ENCODE measurements at places on chromosomes 6 and 20. TPM values are rescaled to one million over a fixed set of nuclear protein-coding genes. Genes with fewer than 3 reads are reported as not detected.

DNA sequence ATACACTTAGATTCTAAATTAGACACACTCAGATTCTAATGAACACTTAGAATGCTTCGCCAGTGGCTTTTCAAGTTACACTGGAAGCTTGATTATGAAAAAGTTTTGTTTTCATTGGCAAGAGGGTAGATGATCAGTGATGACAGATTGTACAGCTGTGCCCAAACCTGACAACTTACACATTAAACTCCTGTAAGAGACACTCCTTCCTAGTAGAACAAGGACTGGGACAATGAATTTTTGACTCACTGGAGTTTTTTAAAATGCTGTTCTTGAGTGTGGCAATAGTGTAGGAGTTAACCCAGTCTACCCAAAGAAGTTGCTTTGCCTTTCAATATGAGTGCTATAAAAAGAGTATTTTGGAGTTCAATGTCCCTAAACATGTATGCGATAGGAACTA lies 140.8 kb downstream of the SLC16A10 start:
- H3K4me1 ChIP-seq, result no peaks in the 10 kb centered on the region
- H3K4me3 ChIP-seq, result no peak overlapping the region
- DNase-seq, result no peak
- H3K27me3 ChIP-seq, result no peaks in the 10 kb centered on the region

DNA sequence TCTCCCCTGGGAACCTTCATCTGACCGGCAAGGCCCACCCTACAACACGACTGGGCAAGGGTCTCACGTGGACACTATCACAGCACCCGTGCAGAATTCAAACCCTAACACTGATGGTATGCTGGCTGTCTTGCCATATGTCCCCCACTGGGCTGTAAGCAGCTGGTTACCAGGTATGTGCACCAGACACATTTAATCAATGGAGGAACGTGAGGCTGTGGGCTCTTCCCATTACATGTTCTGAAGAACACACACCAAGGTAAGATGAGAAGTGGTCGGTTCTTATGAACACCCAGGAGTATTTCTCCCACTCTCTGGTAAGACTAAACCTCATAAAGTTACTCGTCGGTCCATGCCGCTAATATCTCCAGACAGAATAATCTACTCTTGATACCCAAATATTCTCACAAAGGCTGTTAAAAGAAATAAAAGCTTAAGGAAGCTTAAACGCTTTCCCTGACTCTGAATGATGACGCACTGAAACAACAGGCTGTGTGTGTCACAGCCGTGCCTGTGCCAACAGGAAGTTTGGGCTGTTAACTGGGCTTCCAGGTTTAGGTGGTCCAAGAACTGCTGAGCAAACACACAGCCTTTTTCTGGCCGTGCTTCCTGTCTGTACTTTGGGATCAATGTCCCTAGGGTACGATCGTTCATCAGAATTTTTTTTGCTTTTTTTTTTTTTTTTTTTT lies 75.3 kb downstream of the SLC23A2 start:
- H3K27ac ChIP-seq, result no peak overlapping the region
- no peak for DNase-seq
- H3K27me3 ChIP-seq, result no peaks in the 10 kb centered on the region
- H3K4me3 ChIP-seq, result no peak overlapping the region
- H3K36me3 ChIP-seq, result peaks cover 2% of the 10 kb centered on the region

RSPO3 gene
- total RNA-seq, result not detected

DDX43 gene
- 0.16 TPM for total RNA-seq

- no peak overlapping the region for H3K27ac ChIP-seq
- H3K4me3 ChIP-seq, result no peak overlapping the region
- H3K27me3 ChIP-seq, result no peaks in the 10 kb centered on the region
- no peaks in the 10 kb centered on the region for H3K4me1 ChIP-seq
Measured at GRCh38 chr6:101458826-101459225, 65.3 kb downstream of the GRIK2 start.

DNA sequence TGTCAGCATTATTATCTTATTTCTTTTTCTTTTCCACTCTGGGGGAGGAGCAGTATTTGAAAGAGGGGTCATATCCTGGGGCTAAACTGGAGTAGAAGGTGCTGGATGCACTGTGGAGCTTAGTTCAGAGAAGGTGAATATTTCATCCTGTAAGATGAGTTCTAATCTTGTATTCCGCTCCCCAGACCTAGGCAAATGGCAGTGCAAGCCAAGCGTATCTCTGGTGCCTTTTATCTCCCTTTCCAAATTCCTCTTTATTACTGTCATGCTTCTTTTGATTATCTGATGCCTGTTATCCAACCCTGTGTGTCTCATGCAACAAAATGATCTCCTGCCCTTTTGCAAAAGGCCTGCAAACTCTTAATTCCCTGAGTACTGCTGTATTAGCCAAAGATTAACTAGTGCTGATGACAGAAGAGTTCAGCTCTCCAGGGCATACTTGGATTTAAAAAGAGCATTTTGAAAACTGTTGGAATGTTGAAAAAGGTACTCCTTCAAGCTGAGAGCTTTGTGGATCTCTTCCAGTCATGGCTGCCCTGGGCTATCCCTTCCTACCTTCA lies 138.0 kb downstream of the CARMIL1 start:
- H3K4me1 ChIP-seq, result peaks cover 26% of the 10 kb centered on the region
- H3K27me3 ChIP-seq, result no peaks in the 10 kb centered on the region
- DNase-seq, result no peak
- peaks cover 5% of the 10 kb centered on the region for H3K36me3 ChIP-seq

OLIG3 gene
- total RNA-seq, result 0.61 TPM

- no peaks in the 10 kb centered on the region for H3K4me1 ChIP-seq
- DNase-seq, result no peak
- H3K27me3 ChIP-seq, result no peaks in the 10 kb centered on the region
- H3K27ac ChIP-seq, result no peak overlapping the region
- H3K4me3 ChIP-seq, result no peak overlapping the region
Measured at GRCh38 chr20:7399575-7399974, 540.7 kb downstream of the HAO1 start.

- H3K4me3 ChIP-seq, result no peak overlapping the region
- no peak for DNase-seq
- H3K27ac ChIP-seq, result no peak overlapping the region
Measured at GRCh38 chr6:44524476-44525227, 137.1 kb downstream of the CDC5L start.

DNA sequence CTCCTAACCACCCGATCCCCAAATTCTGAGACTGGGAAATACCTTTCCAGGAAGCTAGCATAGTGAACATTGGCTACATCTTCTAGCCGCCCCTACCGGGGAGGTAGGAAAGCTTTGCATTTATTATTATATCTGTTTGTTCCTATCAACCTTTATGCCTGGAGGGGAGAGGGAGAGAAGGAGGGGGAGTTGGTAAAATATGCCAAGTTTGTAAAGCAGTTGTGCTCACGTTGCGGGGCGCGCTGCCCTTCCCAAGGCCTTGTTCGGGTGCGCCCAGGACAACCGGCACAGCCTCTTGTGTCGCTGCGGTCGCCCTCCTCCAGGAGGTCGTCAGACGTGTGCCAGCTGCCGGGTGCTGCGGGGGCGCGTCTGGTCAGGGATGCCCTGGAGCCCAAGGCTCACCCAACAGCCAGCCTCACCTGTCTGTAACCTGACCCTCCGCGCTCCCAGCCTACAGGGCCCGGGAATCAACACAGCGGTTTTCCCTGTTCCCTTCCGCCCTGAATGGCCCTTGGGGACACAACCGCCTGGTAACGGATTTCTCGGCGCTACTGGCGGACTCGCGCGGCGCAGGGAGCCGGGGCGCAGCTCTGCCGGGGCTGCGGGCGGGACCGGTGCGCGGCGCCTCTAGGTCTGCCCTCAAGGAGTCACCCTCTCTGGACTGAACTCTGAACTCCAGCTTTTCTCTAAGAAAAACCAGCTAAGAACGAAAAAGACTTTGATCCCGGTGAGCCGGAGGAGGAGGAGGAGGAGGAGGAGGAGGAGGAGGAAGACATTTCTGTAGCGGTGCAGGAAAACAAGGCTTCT lies 1.1 kb upstream of the OVOL2 start:
- H3K36me3 ChIP-seq, result no peaks in the 10 kb centered on the region
- H3K4me3 ChIP-seq, result no peak overlapping the region
- peaks cover 52% of the 10 kb centered on the region for H3K27me3 ChIP-seq
- DNase-seq, result no peak
- H3K4me1 ChIP-seq, result peaks cover 6% of the 10 kb centered on the region

DNA sequence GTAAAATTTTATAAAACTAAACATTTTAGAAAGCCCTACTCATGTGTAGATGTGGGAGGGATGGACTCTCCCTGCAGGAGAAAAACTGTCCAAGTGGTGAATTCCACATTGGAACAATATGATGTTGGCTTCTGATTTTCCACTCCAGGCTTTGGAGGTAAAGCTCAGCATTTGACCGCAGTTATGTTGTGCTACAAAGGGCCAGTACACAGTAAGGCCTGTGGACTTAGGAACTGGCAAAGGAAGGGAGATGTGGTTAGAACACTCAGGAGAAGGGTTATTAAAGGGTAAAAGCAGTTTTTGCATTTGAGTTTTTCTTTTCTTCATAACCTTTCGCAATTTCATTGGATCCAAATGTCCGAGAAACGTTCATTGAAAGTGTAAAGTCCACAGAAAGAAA lies 150.3 kb upstream of the SASH1 start:
- no peaks in the 10 kb centered on the region for H3K4me1 ChIP-seq
- H3K27me3 ChIP-seq, result peaks cover 33% of the 10 kb centered on the region
- H3K4me3 ChIP-seq, result no peak overlapping the region
- H3K27ac ChIP-seq, result no peak overlapping the region
- DNase-seq, result no peak

DNA sequence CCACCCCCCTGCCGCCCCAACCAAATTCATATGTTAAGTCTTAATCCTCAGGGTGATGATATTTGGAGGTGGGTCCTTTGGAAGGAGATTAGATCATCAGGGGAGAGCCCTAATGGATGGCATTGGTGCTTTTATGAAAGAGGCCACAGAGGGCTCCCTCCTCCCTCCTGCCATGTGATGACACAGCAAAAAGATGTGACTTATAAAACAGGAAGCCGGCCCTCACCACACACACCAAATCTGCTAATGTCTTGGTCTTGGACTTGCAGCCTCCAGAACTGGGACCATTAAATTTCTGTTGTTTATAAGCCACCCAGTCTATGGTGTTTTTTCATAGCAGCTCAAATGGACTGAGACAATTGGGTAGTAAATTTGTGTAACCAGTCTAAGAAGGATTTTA lies 176.3 kb downstream of the ADGRG6 start:
- no peaks in the 10 kb centered on the region for H3K27me3 ChIP-seq
- peaks cover 5% of the 10 kb centered on the region for H3K4me1 ChIP-seq
- H3K4me3 ChIP-seq, result no peak overlapping the region
- H3K36me3 ChIP-seq, result no peaks in the 10 kb centered on the region
- H3K27ac ChIP-seq, result no peak overlapping the region

- peaks cover 2% of the 10 kb centered on the region for H3K27me3 ChIP-seq
- no peaks in the 10 kb centered on the region for H3K36me3 ChIP-seq
- H3K4me3 ChIP-seq, result no peak overlapping the region
- no peak for DNase-seq
- no peaks in the 10 kb centered on the region for H3K4me1 ChIP-seq
Measured at GRCh38 chr6:163356743-163357142, 57.8 kb upstream of the QKI start.

- H3K36me3 ChIP-seq, result peaks cover 12% of the 10 kb centered on the region
- no peaks in the 10 kb centered on the region for H3K27me3 ChIP-seq
- no peak overlapping the region for H3K4me3 ChIP-seq
- H3K4me1 ChIP-seq, result peaks cover 6% of the 10 kb centered on the region
Measured at GRCh38 chr6:70834520-70834919, 122.3 kb downstream of the B3GAT2 start.

AGPAT1 gene
- 28.7 TPM for total RNA-seq

GRCh38 chr6:105881608-105882007 lies 204.5 kb upstream of the PRDM1 start:
- H3K36me3 ChIP-seq, result no peaks in the 10 kb centered on the region
- no peak overlapping the region for H3K27ac ChIP-seq
- DNase-seq, result no peak
- H3K4me1 ChIP-seq, result peaks cover 15% of the 10 kb centered on the region
- peaks cover 39% of the 10 kb centered on the region for H3K27me3 ChIP-seq

ARMH2 gene
- total RNA-seq, result not detected

DNA sequence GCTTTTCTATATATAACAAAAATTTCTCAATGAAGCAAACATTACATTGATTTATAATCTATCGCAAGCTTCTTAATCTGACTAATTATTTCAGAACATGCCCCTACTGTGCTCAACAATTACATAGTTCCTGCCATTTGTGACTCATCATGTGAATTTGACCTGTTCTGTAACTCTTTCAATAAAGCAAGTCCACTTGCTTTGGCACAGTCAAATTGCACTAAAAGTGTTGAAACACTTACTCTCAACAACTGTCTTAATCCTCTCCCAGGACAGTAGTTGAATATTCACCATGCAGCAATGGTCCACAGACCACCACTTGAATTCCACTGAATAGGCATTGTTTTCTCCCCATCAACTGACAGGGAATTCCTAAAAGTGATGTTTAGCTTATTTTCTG lies 67.7 kb upstream of the SPTLC3 start:
- no peak overlapping the region for H3K4me3 ChIP-seq
- H3K27me3 ChIP-seq, result no peaks in the 10 kb centered on the region
- H3K4me1 ChIP-seq, result no peaks in the 10 kb centered on the region
- DNase-seq, result no peak
- no peak overlapping the region for H3K27ac ChIP-seq

DNA sequence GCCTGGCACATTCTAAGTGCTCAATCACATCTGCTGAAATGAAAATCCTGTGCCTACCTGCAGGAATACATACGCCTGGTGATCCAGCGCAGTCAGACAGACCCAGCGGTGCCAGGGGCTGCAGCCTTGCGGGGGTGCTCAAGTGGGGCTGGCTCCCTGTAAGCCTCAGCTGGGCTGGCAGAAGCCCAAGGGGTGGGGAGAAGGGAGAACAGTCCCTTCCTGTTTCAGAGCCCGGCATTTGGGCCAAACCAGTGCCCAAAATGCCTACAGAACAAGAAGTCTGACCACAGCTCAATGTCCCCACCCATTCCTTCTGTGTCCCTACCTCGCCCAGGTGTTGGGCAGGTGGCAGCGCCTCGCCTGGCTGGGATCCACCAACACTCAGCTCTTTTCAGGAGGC lies 22.6 kb downstream of the KCNK15 start:
- peaks cover 2% of the 10 kb centered on the region for H3K27me3 ChIP-seq
- no peaks in the 10 kb centered on the region for H3K4me1 ChIP-seq
- H3K27ac ChIP-seq, result no peak overlapping the region
- no peak for DNase-seq

FIG4 gene
- total RNA-seq, result 13.1 TPM

- no peak overlapping the region for H3K27ac ChIP-seq
- peaks cover 18% of the 10 kb centered on the region for H3K27me3 ChIP-seq
- H3K4me1 ChIP-seq, result no peaks in the 10 kb centered on the region
- DNase-seq, result no peak
- H3K4me3 ChIP-seq, result no peak overlapping the region
Measured at GRCh38 chr6:19845266-19846041, 8.3 kb downstream of the ID4 start.

DNA sequence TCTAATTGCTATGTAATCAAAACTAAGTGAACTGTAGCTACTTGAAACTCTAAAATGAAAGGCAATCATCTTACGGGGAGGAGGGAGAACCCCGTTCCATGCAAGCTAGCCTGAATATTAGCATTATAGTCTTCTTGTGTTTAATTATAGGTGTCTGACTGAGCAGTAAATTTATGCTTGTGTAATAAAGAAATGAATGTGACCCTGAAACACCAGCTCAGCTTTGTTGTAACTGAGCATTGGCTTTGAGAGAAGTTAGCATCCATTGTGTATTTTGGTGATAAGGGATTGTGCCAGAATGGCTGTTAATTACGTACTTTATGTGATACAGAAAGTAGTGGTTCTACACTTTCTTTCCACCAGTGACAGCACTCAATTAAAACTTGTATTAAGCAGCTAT lies 86.9 kb downstream of the QKI start:
- H3K4me1 ChIP-seq, result peaks cover 19% of the 10 kb centered on the region
- no peaks in the 10 kb centered on the region for H3K27me3 ChIP-seq
- no peak overlapping the region for H3K27ac ChIP-seq
- peaks cover 41% of the 10 kb centered on the region for H3K36me3 ChIP-seq
- no peak for DNase-seq

ETV7 gene
- total RNA-seq, result 0.86 TPM

GRCh38 chr6:169073311-169073710 lies 180.3 kb downstream of the THBS2 start:
- DNase-seq, result no peak
- no peak overlapping the region for H3K4me3 ChIP-seq
- H3K36me3 ChIP-seq, result no peaks in the 10 kb centered on the region
- no peaks in the 10 kb centered on the region for H3K27me3 ChIP-seq

All from activated CD8-positive, alpha-beta T cell treated with anti-CD3 and anti-CD28 coated beads for 36 hours (primary cell).